ENCODE measurements at places on chromosomes 1 and 21. TPM values are rescaled to one million over a fixed set of nuclear protein-coding genes. Genes with fewer than 3 reads are reported as not detected.

Gene SPRR2F
- total RNA-seq: not detected

Gene LCE2B
- not detected for total RNA-seq

Gene FCRL1
- total RNA-seq: 0.84 TPM

Gene GBP7
- total RNA-seq: 0.89 TPM

Gene UBIAD1
- 10.2 TPM for total RNA-seq

Gene LCE2C
- total RNA-seq: not detected

Gene IFI44L
- total RNA-seq: 2.1 TPM

Gene ASCL5
- not detected for total RNA-seq

- H3K27ac ChIP-seq: peak overlapping the region; percentile 72
- no peaks in the 10 kb centered on the region for H3K27me3 ChIP-seq
- peak; percentile 70 for DNase-seq
- peaks cover 14% of the 10 kb centered on the region for H3K4me1 ChIP-seq
- no peaks in the 10 kb centered on the region for H3K36me3 ChIP-seq
Measured at GRCh38 chr1:44030605-44031251, 534 bp downstream of the SLC6A9 start.

GRCh38 chr1:8185400-8185799, 132.5 kb upstream of the SLC45A1 start:
- H3K27me3 ChIP-seq: no peaks in the 10 kb centered on the region
- DNase-seq: no peak
- H3K4me3 ChIP-seq: no peak overlapping the region
- peaks cover 4% of the 10 kb centered on the region for H3K4me1 ChIP-seq
- H3K27ac ChIP-seq: no peak overlapping the region

DNA sequence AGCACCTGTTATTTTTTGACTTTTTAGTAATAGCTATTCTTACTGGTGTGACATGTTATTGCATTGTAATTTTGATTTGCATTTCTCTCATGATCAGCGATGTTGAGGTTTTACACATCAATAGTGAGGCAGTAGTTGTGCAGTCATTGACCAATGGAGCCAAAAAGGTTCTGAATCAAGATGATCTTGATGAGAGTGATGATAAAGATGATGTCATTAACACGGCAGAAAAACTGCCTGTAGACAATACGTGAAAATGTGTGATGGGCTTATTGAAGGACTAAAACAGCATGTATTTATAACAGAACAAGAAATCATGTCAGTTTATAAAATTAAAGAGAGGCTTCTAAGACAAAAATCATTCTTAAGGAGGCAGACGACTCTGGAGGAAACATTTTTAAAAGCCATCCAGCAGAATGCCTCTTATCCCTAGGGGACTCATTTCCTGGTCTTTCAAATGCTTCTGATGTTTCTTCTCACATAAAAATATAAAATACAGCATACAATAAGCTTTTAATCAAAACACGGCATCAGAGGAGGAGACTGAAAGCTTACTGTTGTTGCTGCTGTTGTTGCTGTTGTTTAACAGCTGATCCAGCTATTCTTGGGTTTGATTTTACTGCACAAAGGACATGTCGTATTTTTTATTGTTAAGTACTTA, 400.3 kb downstream of the LTN1 start:
- H3K4me1 ChIP-seq: no peaks in the 10 kb centered on the region
- no peak overlapping the region for H3K27ac ChIP-seq
- H3K36me3 ChIP-seq: no peaks in the 10 kb centered on the region
- no peak for DNase-seq
- H3K27me3 ChIP-seq: no peaks in the 10 kb centered on the region
- H3K4me3 ChIP-seq: no peak overlapping the region

- no peaks in the 10 kb centered on the region for H3K36me3 ChIP-seq
- no peak overlapping the region for H3K4me3 ChIP-seq
- no peaks in the 10 kb centered on the region for H3K4me1 ChIP-seq
- no peak for DNase-seq
Measured at GRCh38 chr1:74407902-74408301, 104.5 kb downstream of the LRRC53 start.

- H3K27me3 ChIP-seq: no peaks in the 10 kb centered on the region
- no peaks in the 10 kb centered on the region for H3K36me3 ChIP-seq
- H3K27ac ChIP-seq: peak within 1 kb of the TSS; percentile 97
- H3K4me1 ChIP-seq: peaks cover 60% of the 10 kb centered on the region
Measured at GRCh38 chr1:1777950-1778662, at the start of gene NADK. Gene NADK, minus strand, starts transcription at chr1:1778470. Its CDS starts 13,064 bp downstream, at chr1:1765406.

- H3K4me1 ChIP-seq: no peaks in the 10 kb centered on the region
- no peak overlapping the region for H3K4me3 ChIP-seq
- DNase-seq: no peak
- no peaks in the 10 kb centered on the region for H3K27me3 ChIP-seq
- no peaks in the 10 kb centered on the region for H3K36me3 ChIP-seq
Measured at GRCh38 chr1:47002211-47002610, 21.3 kb upstream of the CYP4X1 start.

GRCh38 chr1:183385340-183386144, 32.6 kb downstream of the NMNAT2 start:
- H3K27me3 ChIP-seq: no peaks in the 10 kb centered on the region
- no peaks in the 10 kb centered on the region for H3K4me1 ChIP-seq
- H3K4me3 ChIP-seq: no peak overlapping the region

- no peaks in the 10 kb centered on the region for H3K4me1 ChIP-seq
- DNase-seq: no peak
- H3K27ac ChIP-seq: no peak overlapping the region
- no peaks in the 10 kb centered on the region for H3K36me3 ChIP-seq
Measured at GRCh38 chr21:41671212-41671762, 95.6 kb downstream of the RIPK4 start.

DNA sequence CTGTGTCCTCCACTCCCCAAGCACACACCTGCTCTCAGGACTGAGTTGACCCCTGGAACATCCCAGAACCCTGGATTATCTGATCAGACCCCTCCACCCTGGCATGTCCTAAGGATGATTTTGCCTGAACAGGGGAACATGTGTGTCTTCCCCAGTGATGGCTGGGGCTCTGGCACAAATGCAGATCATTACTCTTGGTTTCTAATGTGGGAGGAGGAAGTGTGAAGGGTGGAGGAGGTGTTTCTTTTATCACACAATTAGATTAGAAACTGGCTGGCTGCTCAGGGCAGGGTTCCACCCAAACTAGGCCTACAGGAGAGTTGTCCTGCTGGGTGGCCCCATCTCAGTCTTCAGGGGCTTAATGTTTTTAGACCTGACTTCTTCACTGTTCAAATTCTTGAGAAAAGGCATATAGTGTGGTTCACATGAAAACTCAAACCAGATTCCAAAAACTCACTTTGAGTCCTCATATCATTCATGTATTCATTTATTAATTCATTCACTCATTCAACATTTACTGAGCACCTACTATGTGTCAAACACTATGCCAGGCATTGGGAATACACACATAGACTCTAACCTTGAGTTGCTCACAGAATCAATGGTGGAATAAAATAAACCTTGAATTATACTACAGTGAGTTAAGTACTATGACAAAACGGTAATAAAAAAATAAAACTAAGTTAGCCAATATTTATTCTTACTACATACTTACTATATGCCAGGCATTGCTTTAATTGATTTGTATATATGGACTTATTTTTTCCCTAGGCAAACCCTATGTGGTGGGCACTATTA, 221.8 kb upstream of the JUN start:
- H3K36me3 ChIP-seq: no peaks in the 10 kb centered on the region
- no peak overlapping the region for H3K27ac ChIP-seq
- no peaks in the 10 kb centered on the region for H3K27me3 ChIP-seq
- DNase-seq: no peak

GRCh38 chr1:6666696-6667095, 34.9 kb downstream of the DNAJC11 start:
- H3K27me3 ChIP-seq: no peaks in the 10 kb centered on the region
- peak; percentile 64 for DNase-seq
- no peak overlapping the region for H3K27ac ChIP-seq

DNA sequence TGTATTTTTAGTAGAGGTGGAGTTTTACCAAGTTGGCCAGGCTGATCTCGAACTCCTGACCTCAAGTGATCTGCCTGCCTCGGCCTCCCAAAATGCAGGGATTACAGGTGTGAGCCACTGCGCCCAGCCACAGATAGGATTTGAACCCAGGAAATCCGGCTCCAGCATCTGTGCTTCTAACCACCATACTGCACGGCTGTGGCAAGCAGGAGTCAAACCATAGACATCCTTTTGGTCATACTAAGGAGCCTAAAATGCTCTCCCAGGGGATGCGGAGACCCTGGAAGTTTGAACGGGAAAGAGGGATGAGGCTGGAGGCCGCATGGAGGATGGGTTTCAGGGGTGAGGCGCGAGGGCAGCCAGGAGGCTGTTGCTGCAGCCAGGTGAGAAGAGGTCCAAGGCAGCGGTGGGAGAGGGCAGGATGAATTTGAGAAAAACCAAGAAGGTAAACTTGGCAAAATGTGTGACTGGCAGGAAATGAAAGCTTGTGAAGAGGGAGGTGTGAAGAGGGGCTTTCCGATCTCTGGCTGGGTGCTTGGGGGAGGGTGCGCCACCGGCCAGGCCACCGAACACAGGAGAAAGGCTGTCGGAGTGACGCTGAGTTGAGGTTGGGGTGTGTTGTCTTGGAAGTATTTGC, 24.0 kb upstream of the CDK18 start:
- H3K36me3 ChIP-seq: no peaks in the 10 kb centered on the region
- H3K27ac ChIP-seq: no peak overlapping the region
- no peak for DNase-seq
- H3K27me3 ChIP-seq: no peaks in the 10 kb centered on the region
- no peak overlapping the region for H3K4me3 ChIP-seq

- peaks cover 10% of the 10 kb centered on the region for H3K4me1 ChIP-seq
- no peak overlapping the region for H3K4me3 ChIP-seq
- no peaks in the 10 kb centered on the region for H3K27me3 ChIP-seq
- H3K27ac ChIP-seq: no peak overlapping the region
Measured at GRCh38 chr1:108826081-108826635, 30.7 kb downstream of the AKNAD1 start.

DNA sequence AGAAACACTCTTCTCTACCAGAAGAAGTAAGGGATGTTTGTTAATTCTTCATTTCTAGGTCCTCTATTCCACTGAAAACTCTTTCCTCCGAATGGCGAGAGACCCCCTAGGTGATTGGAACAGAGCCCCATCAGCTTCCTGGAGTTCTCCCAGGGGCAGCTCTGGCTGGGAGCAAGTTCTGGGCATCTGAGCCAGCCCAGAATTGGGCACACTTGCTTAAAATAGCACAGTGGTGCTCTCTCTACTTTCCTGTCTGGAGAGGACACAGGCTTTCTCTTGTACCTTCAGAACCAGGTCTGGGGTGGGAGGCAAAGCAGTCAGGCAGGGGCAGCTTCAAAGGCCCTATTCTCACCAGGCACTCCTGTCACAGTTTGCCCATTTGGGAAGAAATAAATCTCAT, 83.2 kb upstream of the CNTN2 start:
- no peaks in the 10 kb centered on the region for H3K4me1 ChIP-seq
- H3K4me3 ChIP-seq: no peak overlapping the region
- no peak overlapping the region for H3K27ac ChIP-seq
- no peaks in the 10 kb centered on the region for H3K27me3 ChIP-seq
- no peak for DNase-seq

DNA sequence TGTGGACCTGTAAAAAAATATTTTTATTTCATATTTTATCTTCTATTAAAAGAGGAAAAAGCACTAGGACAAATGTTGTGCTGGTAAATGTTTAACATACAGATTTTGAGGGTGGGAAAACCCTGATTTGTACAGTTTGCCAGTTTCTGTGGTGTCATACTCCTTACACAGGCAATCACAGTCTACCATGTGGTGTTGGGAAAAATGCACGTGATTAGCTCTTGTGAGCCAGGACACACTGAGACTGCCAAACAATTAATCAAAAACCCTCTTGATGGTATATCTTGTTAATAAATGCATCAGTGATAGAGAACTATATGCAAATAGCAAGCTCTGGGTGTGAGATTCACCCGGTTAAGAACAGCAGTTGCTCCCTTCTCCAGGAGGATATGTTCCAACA, 136.5 kb upstream of the ZC3H11B start:
- H3K27ac ChIP-seq: no peak overlapping the region
- H3K36me3 ChIP-seq: no peaks in the 10 kb centered on the region
- no peaks in the 10 kb centered on the region for H3K27me3 ChIP-seq
- DNase-seq: no peak
- no peak overlapping the region for H3K4me3 ChIP-seq

GRCh38 chr1:91700332-91700731, 185.6 kb downstream of the TGFBR3 start:
- H3K4me1 ChIP-seq: peaks cover 5% of the 10 kb centered on the region
- H3K27ac ChIP-seq: no peak overlapping the region
- no peaks in the 10 kb centered on the region for H3K27me3 ChIP-seq
- no peak overlapping the region for H3K4me3 ChIP-seq

- H3K36me3 ChIP-seq: no peaks in the 10 kb centered on the region
- H3K4me1 ChIP-seq: peaks cover 8% of the 10 kb centered on the region
- no peaks in the 10 kb centered on the region for H3K27me3 ChIP-seq
- no peak overlapping the region for H3K4me3 ChIP-seq
Measured at GRCh38 chr1:101312147-101312546, 75.3 kb downstream of the S1PR1 start.

- no peak overlapping the region for H3K4me3 ChIP-seq
- no peaks in the 10 kb centered on the region for H3K27me3 ChIP-seq
- no peak for DNase-seq
- no peaks in the 10 kb centered on the region for H3K4me1 ChIP-seq
Measured at GRCh38 chr1:189429610-189430009, 1048.1 kb downstream of the BRINP3 start.

DNA sequence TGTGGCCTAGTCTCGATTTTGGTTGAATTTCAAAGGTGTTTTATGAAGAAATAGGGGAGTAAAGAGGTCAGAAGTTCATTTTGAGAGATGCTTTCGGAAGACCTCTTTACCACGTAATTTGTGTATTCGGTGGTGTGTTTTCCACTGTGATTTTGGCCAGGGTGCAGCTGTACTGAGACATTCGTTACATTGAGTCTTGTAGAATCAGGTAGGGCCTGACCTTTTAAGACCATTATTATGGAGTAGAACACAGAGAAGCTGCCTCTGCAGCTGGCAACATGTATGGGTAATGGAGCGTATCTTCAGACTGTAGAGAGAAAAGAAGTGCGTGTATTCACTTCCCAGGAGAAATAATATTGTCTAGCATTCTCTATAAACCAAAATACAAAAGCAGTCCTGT, 326.5 kb downstream of the PDE4B start:
- H3K4me3 ChIP-seq: no peak overlapping the region
- H3K27ac ChIP-seq: no peak overlapping the region

DNA sequence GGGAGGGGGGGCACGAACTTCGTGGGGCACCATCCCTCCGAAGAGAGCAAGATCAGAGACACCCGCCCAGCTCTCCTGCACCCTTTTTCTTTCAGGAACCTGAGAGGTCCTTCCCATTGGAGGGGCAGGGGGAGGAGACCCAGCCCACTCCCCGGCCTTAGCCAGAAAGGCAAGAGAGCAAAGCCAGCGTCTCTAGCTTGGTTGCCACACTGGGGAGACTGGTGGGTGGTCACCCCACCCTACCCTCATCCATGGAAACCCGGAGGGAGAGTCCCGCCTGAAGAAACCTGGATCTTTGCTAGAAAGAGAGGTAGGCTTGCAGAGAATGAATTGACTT, 246 bp downstream of the ATP2B4 start:
- no peaks in the 10 kb centered on the region for H3K27me3 ChIP-seq
- H3K27ac ChIP-seq: peak overlapping the region; percentile 78
- peaks cover 7% of the 10 kb centered on the region for H3K4me1 ChIP-seq
- DNase-seq: no peak

GRCh38 chr1:239909898-239910297, 181.8 kb upstream of the FMN2 start:
- DNase-seq: no peak
- no peaks in the 10 kb centered on the region for H3K36me3 ChIP-seq
- H3K27ac ChIP-seq: no peak overlapping the region
- peaks cover 15% of the 10 kb centered on the region for H3K4me1 ChIP-seq
- no peak overlapping the region for H3K4me3 ChIP-seq

GRCh38 chr1:204089044-204089751, 16.3 kb downstream of the SOX13 start:
- no peaks in the 10 kb centered on the region for H3K27me3 ChIP-seq
- H3K4me1 ChIP-seq: peaks cover 8% of the 10 kb centered on the region
- DNase-seq: no peak
